Fibroblast of skin of scalp (primary cell): ENCODE measurements at places on chromosomes 5 and 9.

DNA sequence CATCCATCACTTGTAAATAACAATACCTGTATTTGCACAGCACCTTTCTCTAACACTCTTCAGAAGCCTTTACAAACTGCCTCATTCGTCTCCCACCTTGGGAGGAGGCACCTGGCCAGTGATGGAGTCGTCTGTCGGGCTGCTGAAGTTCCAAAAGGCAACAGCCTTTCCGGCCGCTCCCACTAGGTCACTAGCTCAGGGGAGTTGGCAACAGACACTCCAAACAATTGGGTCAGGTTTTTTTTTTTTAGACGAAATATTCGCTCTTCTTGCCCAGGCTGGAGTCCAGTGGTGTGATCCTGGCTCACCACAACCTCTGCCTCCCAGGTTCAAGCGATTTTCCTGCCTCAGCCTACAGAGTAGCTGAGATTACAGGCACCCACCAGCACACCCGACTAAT lies 4.0 kb downstream of the DAP start:
- no peak for DNase-seq

- DNase-seq, result no peak
These were observed 379.5 kb upstream of the GRAMD2B start for GRCh38 chr5:126043688-126044087.

- DNase-seq, result no peak
These were observed 18.9 kb downstream of the PLPP7 start for GRCh38 chr9:131308452-131308851.

GRCh38 chr9:114524247-114524681 lies 19.0 kb upstream of the WHRN start:
- DNase-seq, result no peak

DNA sequence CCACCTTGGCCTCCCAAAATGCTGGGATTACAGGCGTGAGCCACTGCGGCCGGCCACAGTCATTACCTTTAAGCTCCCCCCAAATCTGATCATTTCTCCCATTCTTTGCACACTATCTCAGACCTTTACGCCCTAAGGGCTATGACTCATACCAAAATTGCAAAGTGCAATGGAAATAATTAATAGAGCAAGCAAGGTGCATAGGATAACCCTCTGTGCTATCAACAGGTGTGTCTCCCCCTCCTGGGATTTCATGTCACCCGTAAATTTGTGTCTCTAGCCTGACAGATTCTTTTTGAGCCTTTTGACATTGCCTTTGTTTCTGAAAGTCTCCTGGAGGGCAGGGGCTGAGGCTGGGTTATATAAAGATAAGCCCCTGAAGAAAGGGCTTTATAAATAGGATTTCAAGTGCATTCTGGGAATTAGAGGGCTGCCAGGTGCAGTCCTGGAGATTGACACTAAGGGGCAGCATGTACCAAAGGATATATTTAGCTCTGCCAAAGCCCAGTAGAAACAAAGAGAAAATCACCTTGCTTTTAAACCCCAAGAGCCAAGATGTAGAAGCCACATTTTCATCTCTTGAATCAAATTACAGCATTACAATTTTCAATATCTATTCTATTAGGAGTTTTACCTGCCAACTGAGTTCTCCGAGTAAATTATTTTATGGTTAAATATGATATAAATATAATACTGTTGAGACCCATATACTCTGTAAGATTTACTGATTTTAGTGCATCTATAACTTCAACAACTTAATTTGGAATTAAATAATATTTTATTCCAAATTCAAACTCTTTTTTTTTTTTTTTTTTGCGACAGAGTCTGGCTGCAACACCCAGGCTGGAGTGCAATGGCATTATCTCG lies 18.2 kb downstream of the S100Z start:
- DNase-seq, result peak; percentile 60

- no peak for DNase-seq
These were observed 3.2 kb upstream of the ANXA1 start for GRCh38 chr9:73148447-73148937.

- no peak for DNase-seq
These were observed 187.9 kb upstream of the TLX3 start for GRCh38 chr5:171120986-171121622.

DNA sequence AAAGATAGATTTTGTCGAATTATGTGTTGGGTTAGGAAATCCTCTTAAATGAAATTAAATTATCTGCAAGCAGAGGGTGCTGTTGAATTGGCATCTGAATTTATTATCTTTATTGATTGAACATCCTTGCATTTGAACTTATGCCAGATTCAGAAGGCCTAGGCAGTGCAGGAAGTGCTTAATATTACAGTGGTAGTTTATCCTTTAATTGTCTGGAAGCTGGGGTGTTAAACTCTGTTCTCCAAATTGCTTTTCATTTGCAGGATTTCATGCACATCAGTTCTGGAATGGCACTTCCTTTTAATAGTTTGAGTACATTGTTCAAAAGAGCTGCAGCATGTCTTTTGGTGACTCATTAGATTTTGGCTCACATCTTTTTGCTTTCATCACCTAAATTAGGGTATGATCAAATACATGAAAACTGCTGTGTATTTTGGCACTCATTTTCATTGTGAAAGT lies 186.3 kb downstream of the KDM4C start:
- DNase-seq, result peak; percentile 73

DNA sequence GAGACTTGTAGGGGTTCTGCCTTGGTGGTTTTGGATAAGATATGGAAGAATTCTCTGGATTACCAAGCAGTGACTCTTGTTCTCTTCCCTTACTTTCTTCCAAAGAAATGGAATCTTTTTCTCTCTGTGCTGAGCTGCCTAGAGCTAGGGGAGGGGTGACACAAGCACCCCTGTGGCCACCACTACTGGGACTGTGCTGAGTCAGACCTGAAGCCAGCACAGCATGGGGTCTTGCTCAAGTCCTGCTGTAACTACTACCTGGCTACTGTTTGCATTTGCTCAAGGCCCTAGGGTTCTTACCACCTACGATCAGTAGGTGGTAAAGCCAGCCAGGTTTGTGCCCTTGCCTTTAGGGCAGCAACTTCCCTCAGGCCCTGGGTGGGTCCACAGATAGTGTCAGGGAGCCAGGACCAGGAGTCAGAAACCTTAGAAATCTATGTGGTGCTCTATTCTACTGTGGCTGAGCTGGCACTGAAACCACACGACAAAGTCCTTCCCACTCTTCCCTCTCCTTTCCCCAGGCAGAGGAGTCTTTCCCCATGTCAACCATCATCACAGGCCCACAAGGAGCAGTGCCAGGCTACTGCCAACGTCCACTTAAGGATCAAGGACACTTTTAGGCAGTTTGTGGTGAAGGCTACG lies 53.8 kb downstream of the SREK1 start:
- DNase-seq, result peak; percentile 19

DNA sequence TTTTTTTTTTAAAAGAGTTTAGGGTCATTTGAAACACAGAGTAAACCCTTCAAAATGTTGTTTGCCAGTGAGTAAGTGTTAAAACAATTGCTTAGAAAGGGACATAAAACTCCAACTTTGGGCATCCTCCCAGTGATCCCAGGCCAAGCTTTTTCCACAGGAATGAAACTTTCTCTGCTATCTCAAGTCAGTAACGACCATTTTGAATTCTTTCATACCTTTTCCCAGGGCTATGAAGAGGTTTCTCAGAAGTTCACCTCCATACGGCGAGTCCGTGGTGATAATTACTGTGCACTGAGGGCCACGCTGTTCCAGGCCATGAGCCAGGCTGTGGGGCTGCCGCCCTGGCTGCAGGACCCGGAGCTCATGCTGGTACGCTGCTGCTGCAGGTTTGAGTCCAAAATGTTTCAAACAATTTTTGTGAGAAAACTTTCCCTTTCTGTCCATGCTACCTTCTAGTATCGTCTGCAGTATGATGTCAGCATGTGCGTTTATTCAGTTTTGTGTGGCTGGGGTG lies 16.8 kb downstream of the OTULIN start:
- no peak for DNase-seq

- no peak for DNase-seq
These were observed 102.6 kb downstream of the CAAP1 start for GRCh38 chr9:26789959-26790358.

DNA sequence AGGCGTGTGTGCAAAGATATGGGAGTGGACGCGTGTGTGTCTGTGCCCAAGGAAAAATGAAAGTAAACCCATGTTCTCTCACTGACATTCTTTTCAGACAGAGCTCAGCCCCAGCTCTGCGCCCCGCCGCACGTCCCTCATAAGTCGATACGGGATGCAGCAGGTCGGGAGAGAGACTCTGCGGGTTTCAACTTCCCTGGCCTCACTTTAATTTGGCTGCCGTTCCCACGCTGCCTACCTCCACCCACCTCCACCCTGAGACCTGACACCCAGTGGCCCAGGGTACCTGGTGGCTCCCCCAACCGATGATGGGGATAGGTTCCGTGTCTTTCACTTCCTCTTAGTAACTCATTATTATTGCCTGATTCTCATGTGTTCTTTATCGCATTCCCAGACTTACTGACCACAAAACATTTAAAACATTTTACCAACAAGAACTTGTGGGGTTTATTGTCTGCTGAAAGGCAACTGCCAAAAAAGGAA lies 19.4 kb downstream of the LHX2 start:
- peak; percentile 84 for DNase-seq

- DNase-seq, result no peak
These were observed 237.5 kb downstream of the SLIT3 start for GRCh38 chr5:169063316-169063953.

DNA sequence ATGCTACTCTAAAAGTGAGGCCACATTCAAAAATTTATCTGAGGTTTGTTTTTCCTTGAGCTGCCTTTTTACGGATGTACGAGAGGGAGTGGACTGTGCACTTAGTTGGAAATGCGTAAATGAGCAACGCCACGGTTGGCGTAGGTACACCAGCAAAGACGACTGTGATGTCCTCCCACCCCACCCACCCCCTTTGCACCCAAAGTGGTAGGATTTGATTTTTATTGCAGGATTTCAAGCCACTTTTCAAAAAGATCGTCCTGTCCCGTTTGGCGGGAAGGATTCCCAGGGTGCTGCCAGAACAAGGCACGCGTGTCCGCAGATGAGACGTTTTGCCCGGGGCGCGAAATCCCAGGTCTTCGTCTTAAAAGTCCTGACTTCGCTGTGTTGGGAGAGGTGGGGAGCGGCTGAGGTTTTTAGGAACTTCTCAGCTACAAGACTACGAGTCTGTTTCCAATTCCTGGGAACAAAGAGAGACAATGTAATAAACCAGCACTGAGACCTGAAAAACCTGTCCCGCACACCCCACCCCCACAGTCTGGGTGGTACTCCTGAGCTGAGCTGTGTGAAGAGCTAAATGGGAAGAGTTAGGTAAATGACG lies 1.0 kb upstream of the TLE1 start:
- DNase-seq, result no peak

DNA sequence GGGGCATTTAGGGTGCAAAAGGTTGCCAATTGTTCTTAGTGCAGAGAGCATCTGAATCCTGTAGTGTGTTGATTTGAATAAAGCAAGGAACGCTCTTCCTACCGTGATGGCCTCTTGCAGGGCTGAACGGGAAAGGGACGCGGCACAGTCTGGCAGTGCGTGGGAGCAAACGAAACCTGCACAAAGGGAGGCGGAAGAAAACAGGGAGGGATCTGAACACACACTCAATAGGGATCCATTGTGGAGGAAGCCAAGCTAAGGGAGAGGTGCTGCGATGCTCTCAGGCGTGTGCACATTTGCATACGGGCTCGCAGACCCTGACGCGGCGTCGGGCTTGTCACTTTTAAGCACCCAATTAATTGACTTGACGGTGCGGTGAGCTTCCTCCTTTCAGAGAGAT lies 414.0 kb upstream of the IRX1 start:
- DNase-seq, result no peak

GRCh38 chr9:3330792-3331420 lies 194.9 kb downstream of the RFX3 start:
- DNase-seq, result peak; percentile 37

GRCh38 chr5:136620016-136620419 lies 254.7 kb upstream of the TRPC7 start:
- no peak for DNase-seq

DNA sequence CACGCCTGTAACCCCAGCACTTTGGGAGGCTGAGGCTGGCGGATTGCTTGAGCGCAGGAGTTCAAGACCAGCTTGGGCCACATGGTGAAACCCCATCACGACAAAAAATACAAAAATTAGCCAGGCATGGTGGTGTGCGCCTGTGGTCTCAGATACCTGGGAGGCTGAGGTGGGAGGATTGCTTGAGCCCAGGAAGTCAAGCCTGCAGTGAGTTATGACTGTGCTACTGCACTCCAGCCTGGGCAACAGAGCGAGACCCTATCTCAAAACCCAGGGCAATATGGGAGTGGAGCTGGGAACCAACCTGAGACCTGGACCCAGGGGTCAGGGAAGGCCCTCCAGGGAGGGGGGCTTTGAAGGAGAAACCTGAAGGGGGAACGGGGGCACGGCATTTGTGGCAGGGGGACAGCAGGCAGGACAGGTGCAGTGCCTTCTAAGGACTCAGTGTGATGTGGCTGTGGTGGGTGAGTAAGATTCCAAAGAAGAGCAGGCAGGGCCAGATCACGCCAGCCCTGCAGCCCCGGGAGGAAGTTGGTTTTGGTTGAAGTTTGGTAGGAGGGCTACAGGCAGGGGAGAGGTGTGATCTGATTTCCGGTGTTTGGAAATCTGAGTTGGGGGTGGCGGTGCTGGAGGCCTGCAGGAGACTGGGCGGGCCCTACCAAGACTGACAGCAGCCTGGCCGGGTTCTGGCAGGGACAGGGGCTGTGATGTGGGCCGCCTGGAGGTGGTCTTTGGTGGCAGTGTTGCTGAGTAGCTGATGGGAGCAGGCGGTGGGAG lies 46.2 kb downstream of the NTNG2 start:
- no peak for DNase-seq

- DNase-seq, result no peak
These were observed 2.7 kb downstream of the BTNL9 start for GRCh38 chr5:181042722-181043121.

DNA sequence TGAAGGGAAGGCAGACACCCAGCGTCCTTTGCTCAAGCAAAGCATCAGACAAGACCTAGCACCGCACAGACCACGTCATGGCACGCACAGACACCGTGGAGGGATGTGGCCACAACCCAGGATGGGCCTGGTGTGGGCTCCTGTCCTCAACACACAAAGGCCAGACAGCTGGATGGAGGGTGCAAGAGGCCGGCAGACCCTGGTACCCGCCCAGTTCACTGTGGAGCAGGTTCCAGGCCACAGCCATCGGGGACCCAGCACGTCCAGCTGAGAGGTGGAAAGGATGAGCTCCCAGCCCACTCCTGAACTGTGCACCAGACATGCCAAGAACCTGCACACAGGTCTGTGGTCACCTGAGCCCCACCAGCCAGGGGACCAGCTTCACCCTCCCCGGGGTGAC lies 15.0 kb upstream of the ZDHHC11 start:
- no peak for DNase-seq

GRCh38 chr5:126055348-126055729 lies 367.9 kb upstream of the GRAMD2B start:
- no peak for DNase-seq

- peak; percentile 95 for DNase-seq
These were observed 102.9 kb downstream of the BOD1 start for GRCh38 chr5:173513521-173513991.

GRCh38 chr5:18745988-18746615 lies 1111.8 kb downstream of the TAF11L14 start:
- DNase-seq, result peak; percentile 1

GRCh38 chr5:149636861-149637246 lies 55.6 kb downstream of the ARHGEF37 start:
- peak; percentile 62 for DNase-seq
